CD4-positive, alpha-beta T cell treated with Interferon gamma for 1 hour (primary cell): ENCODE measurements at places on chromosomes 1 and 21.

DNA sequence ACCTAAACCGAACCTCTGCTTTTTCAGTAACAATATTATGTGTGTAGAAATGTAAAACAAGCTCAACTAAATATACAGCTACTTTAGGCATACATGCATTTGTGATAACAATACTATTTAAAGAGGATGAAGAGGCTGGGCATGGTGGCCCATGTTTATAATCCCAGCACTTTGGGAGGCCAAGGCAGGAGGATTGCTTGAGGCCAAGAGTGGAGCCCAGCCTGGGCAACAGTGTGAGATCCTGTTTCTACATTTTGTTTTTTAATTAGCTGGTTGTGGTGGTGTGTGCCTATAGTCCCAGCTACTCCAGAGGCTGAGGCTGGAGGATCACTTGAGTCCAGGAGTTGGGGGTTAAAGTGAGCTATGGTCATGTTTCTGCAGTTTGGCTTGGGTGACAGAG, 73.6 kb upstream of the LYPLAL1 start:
- DNase-seq, result no peak

- DNase-seq, result no peak
Measured at GRCh38 chr1:150406483-150406882, 42.5 kb downstream of the RPRD2 start.

DNA sequence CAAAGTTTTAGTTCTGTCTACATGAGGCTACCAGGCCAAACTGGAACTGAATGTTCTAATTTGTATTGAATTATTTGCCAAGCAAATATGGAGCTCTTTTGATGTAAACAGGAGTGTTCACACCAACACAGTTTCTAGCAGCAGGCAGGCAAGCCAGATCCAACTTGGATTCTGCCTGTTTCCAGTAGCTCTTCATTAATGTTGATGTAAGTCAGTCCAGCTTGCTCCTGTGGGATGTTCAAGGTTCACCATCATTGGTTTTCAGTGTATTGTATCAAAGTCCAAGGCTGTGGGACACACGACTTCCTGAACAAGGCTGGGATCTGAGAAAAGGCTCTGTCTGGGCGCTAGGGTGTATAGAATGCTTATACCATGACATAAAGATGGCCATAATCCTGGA, 68.1 kb downstream of the PAPPA2 start:
- DNase-seq, result no peak

DNA sequence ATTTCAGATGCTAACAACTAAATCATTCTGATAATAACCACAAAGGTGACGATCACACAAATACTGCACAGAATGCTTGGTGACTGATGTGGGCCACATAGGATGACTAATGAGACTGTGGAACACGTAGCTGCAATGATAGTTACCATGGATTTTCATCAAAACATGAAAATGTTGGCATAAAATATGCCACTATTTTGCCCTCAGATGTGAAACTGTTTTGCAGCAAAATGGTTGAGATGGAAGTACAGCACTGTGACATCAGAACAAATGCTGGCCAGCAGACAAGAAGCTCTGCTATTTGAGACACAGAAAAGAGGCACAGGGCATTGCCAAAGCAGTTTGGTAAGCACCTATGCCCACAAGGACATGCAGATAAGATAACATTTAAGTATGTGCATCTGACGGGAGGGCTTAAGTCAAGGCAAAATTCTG, 83.8 kb downstream of the NIBAN1 start:
- peak; percentile 48 for DNase-seq

DNA sequence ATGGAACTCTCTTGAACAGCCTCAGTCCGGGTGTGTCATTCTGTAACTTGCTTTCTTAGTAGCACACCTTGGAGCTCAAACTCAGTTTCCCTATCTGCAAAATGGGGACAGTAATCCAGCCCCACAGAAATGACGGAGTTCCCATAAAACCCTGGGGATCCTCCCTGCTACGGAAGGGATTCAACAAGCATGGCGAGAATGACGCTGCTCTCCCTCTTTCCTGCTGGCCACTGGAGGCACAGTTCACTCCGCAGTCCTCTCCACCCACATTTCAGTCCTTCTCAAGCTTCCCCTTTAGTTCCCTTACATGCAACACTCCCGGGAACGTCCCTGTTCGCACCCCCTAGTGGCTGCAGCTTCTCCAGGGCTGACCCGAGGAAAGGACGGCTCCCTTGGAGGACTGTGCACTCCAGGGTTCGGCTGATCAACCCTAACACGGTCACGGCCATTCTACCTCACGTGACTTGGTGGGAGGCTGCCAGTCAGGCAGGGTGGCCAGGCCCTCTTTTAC, 20.6 kb downstream of the RUNX3 start:
- peak; percentile 44 for DNase-seq

DNA sequence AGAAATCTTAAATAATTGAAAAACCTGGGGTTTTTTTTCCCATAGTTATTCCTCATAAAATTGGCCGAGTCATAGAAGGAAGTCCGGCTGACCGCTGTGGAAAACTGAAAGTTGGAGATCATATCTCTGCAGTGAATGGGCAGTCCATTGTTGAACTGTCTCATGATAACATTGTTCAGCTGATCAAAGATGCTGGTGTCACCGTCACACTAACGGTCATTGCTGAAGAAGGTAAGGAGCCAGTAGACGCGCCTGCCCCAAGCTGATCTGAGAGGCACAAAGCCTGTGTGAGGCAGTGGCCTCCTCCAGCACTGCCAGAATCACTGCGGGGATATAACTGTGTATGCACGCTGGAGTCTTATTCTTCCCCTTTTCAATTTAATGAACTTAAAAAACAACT, 100.3 kb downstream of the PHTF1 start:
- no peak for DNase-seq

DNA sequence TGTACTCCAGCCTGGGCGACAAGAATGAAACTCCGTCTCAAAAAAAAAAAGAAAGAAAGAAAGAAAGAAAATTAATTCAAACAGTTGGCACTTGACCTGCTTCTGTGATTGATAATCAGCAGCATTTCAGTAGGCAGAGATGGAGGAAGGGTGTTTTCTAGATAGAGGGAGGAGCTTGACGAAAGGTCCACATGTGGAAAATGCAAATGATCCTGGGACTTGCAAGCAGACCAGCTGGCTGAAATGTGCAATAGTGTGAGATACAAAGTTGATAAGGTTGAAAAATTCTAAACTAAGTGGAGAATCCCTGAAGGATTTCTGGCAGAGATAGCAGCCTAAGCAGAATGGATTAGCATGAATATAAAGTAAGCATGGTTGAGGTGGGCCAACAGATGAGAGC, 4.2 kb downstream of the ELAPOR1 start:
- DNase-seq, result no peak

DNA sequence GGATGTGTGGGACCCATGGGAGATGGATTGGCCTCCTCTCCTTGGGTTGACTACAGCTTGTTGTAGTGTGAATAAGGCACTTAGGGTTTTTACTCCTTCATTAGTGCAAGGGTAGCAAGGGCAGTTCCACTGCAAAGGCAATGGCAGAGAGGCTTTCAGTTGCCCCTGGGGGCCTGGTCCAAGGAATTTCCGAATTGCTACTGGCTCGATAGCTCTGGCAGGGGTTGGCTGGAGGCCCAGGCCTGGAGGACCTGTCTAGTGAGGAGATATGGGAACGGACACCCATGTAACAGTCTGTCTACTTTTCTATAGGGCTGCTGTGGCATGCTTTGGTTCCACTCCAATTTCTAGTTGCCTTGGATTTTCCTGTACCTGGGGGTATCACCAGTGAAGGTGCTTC, 218.9 kb upstream of the C1orf105 start:
- DNase-seq, result no peak

- DNase-seq, result no peak
Measured at GRCh38 chr1:240304466-240304865, 212.8 kb downstream of the FMN2 start.

- no peak for DNase-seq
Measured at GRCh38 chr1:92881391-92881790, 49.6 kb downstream of the RPL5 start.

DNA sequence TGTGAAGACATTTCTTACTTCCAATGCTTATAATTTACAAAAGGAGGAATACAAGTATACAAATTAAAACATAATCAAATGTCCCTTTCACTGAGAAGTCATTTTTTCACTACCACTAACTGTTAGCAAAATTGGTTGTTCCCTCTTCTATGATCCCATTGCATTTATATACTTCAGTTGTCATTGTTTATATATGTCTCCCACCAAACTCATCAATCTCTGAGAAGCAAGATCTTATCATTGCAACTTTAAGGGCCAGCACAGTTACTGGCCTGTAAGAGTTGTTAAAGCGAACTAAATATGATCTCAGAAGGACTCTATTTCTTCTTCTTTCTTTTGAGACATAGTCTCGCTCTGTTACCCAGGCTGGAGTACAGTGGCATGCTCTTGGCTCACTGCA, 223.3 kb upstream of the DMRTA2 start:
- DNase-seq, result no peak

- no peak for DNase-seq
Measured at GRCh38 chr1:212291505-212292134, 6.4 kb downstream of the PPP2R5A start.

DNA sequence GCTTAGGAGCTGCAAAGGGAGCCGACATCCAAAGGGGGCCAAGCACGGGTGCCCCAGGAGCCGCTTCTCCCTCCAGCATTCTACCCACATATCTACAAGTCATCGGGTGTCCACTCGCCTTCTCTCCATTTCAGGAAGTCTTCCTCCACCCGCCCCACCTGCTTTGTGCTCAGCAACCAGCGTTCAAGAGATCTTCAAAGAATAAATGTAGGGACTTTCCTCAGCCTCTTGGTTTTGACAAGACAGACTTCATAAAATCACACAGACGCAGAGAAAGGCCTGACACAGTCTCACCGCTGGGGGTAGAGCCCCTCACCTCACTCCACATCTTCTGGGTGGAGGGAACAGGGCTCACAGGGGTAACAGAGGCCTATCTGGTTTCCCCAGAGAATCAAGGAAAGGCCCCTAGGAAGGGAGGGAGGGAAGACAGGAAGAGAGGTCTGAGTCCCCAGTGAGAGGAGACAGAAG, 49.5 kb downstream of the SSBP3 start:
- DNase-seq, result peak; percentile 44

DNA sequence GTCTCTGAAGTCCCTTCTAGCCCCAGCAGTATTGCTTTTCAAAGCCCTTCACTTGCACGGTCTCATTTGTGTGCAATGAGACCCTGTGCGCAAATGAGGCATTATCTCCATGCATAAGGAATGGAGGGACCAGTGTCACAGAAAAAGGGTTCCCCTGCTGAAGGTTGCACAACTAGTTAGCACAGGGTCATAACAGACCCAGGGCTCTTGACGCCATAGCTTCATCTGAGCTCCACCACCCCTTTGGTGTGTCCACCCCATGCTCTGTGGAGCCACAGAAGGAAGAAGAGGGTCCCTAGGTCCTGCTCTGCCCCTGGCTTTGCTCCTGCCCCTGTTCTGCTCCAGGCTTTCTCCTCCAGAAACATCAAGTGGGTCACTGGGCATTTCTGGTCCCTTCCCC, 12.6 kb downstream of the SH2D2A start:
- DNase-seq, result no peak

- no peak for DNase-seq
Measured at GRCh38 chr1:64004451-64005025, 198.9 kb upstream of the UBE2U start.

- DNase-seq, result no peak
Measured at GRCh38 chr1:72915581-72915980, 633.2 kb upstream of the NEGR1 start.

- DNase-seq, result no peak
Measured at GRCh38 chr1:172657586-172657985, 1.3 kb upstream of the FASLG start.

DNA sequence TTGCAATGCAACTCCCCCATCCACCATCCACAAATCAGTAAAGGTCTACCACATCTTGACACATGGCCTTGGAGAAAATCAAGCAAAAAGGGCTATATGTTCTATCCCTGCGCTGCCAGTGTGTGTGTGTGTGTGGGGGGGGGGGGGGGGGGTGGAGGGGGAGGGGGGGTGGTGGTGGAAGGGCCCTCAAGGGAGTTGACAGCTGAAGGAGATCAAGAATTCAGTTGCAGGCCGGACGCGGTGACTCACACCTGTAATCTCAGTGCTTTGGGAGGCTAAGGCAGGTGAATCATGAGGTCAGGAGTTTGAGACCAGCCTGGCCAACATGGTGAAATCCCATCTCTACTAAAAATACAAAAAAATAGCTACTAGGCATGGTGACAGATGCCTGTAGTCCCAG, 37.6 kb upstream of the CLIC4 start:
- DNase-seq, result no peak

DNA sequence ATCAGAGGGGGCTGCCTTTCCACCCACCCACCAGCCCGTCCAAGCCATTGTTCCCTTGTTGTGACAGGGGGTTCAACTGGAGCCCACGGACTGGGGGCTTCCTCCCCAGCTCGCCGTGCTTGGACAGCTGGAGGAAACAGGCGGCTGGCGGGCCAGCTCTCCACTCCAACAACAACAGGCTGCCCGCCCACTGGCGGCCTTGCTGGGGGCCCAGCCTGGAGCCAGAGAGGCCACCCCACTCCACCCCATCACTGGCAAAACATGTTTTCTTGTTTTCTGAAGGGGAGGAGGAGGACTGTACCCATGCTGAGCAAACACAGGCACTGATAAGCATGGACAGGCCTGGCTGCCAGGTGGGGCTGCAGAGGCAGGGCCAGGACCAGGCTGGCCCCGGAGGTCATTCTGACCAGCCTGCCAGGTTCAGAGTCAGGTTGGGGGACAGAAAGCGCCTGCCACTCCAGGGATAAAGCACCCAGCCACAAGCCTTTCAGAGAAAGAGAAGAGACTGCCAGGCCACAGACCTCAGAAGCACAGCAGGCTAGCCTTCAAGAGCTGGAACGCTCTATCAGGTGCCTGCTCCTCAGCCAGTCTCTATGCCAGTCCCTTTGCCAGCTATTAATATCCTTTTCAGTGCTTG, 32.8 kb downstream of the GJA4 start:
- no peak for DNase-seq

DNA sequence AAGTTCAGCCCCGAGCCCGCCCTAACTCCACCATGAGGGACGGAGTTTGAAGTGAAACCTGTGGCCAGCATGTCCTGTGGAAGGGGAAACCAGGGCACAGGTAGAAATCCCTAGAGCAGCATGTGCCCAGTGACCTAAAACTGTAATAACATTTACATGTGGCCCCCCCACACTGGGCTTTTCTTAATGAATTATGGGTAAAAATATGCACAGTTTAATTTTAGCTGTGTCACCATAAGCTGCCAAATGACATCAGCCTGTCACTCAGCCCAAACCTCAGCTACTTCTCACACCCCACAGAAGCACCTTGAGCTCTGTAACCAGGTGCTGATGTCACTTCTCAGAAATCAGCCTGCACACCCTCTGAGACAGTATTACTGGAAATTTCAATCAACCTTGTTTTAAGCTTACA, 50.0 kb upstream of the SLC19A1 start:
- peak; percentile 77 for DNase-seq

- DNase-seq, result no peak
Measured at GRCh38 chr21:33051925-33052324, 18.0 kb upstream of the OLIG1 start.
